AG04450 (cell line): ENCODE measurements at places on chromosomes 7 and 10.

- no peak for DNase-seq
Observed at GRCh38 chr7:151462306-151462779, 22.4 kb upstream of the CRYGN start.

DNA sequence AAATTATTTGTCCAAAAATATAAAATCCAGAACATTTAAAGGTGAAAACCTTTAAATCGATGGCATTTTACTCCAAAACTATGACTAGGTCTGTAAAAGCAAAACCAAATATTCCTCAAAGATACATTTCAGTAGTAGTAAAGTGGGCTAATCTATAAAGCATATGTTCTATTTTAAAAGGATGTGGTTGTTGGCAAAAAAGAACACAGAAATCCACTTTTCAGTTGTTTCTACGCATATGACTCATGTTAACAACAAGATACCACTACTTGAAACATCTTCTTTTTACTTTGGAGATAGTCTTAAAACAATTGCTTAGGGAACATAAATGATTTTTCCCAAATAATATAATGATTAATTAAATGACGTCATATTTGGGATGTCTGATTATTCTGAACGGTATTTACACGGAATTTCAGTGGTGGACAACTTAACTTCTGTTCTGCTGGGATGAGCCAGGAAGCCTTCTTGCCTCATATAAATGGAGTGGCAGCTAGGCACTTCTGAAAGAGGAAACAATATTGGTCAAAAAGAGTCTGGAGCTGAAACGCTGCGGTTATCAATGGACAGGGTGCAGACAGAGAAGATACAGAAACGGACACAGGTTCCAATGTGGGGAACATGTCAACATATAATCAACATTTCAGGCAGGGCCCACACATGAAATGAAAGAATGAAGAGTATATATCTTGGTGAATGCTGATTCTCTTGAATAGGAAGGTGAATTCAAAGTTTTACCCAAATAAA is 78.5 kb downstream of the ETV1 start:
- DNase-seq, result no peak

GRCh38 chr10:14543046-14543903 is 212.6 kb upstream of the FRMD4A start:
- DNase-seq, result no peak

- no peak for DNase-seq
Observed at GRCh38 chr7:72072901-72073300, 339.2 kb downstream of the CALN1 start.

DNA sequence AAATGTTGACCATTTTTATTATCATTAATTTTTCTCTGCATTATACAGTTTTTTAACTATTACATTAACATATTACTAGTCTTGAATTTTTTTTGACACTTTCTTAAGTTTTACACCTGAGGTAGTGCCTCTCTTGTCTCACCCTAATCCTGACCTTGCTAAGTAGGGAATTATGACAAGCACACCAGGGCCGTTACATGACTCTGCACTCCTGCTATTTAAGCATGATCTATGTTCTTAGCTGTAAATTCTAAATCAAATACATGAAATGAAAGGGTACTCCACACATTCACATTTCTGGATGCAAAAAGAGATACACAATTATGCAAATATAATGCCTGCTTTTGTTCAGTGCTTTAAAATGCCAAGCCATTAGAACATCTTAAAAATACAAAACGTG is 23.6 kb downstream of the CPVL start:
- DNase-seq, result no peak
